ENCODE measurements at places on chromosomes 4 and X.

GRCh38 chrX:46758163-46758955 is 559 bp downstream of the SLC9A7 start:
- peak; percentile 37 for DNase-seq

DNA sequence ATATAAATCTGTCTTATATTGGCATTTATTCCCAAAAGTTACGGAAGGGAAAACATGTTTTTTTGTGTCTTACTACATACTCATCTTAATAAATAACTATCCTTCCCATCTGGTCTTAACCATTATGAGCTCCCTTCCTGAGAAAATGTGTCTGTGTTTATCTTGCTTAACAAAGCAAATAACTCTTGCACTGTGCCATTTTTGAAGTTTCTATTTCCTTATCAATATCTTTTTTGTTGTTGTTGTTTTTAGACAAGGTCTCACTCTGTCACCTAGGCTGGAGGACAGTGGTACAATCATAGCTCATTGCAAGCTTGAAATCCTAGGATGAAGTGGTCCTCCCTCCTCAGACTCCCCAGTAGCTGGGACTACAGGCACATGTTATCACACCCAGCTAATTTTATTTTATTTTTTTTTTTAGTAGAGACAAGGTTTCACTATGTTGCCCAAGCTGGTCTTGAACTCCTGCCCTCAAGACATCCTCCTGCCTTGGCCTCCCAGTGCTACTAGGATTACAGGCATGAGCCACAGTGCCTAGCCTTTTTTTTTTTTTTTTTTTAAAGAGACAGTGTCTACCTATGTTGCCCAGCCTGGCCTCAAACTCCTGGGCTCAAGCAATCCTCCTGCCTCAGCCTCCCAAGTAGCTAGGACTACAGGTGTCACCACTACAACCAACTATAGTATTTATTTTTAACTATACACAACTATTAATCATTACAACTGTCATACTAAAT is 36.9 kb downstream of the CNOT6L start:
- DNase-seq = no peak

- no peak for DNase-seq
Observed at GRCh38 chr4:169668069-169668721, 47.8 kb downstream of the CLCN3 start.

DNA sequence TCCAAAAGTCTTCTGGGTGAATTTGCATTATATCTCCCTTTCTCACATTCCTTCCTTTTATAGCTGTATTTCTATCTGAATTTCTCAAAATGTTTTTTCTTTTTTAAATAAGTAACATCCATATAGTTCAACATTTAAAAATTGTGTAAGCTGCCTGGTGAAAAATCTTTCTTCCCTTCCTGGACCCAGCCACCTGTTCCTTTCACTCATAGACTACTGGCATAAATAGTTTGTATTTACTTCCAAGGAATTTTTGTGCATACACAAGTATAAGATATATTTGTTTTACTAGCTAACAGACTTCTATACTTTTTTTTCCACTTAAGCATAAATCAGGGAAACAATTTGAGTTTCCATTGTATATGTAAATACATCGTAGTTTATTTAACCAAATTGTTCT is 35.7 kb downstream of the PACRGL start:
- no peak for DNase-seq

DNA sequence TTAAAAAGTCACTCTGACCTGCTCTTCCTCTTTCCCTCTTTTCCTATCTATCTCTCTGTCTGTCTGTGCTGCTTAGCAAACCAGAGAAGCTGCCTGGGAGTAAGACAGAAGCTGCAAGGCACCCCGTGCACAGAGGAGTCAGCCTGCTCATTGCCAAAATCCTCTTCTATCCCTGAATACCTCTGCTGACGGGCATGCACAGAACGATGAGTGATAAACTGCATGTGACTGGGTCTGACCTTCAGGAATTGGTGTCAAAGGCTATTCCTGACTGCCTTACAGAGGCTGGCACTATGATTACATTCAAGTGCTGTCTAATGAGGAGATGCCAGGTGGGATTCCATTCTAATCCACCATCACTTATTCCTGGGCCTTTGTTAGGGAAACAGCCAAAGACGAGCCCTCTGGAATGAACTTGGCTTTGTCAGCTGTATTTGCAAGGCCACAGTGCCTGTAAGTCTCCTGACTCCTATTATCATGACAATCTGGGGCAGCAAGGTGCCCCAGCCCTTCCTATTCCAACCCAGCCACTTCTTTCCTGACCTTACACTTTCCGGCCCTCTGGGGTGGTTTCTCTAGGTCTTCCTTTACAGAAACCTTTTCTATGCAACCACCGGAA is 45.4 kb upstream of the CTAG2 start:
- no peak for DNase-seq

GRCh38 chr4:33696041-33696440 is 2548.3 kb downstream of the ARAP2 start:
- DNase-seq = peak; percentile 17

DNA sequence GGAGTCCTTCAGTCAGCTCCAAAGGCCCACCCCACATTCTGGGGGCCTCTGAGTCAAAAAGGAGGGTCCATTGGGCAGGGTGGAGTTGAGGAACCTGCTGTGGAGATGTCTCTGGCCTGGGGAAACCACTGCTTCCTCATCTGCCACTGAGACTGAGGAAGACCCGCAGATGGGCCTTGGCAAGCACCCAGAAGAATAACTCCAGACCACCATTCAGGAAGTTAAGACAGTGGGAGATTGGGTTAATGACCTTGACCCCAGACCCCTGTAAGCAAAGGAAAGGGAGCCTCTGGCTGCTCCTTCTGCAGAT is 8.1 kb upstream of the HSD17B10 start:
- DNase-seq = no peak

GRCh38 chr4:172865531-172866127 is 303.0 kb upstream of the GALNT7 start:
- no peak for DNase-seq

GRCh38 chr4:171087089-171087488 is 726.1 kb upstream of the GALNTL6 start:
- no peak for DNase-seq

GRCh38 chrX:67207912-67208311 is 335.9 kb upstream of the AR start:
- DNase-seq = no peak

GRCh38 chr4:10530137-10530786 is 73.0 kb upstream of the ZNF518B start:
- DNase-seq = no peak

GRCh38 chrX:39982948-39983347 is 114.8 kb downstream of the BCOR start:
- no peak for DNase-seq

DNA sequence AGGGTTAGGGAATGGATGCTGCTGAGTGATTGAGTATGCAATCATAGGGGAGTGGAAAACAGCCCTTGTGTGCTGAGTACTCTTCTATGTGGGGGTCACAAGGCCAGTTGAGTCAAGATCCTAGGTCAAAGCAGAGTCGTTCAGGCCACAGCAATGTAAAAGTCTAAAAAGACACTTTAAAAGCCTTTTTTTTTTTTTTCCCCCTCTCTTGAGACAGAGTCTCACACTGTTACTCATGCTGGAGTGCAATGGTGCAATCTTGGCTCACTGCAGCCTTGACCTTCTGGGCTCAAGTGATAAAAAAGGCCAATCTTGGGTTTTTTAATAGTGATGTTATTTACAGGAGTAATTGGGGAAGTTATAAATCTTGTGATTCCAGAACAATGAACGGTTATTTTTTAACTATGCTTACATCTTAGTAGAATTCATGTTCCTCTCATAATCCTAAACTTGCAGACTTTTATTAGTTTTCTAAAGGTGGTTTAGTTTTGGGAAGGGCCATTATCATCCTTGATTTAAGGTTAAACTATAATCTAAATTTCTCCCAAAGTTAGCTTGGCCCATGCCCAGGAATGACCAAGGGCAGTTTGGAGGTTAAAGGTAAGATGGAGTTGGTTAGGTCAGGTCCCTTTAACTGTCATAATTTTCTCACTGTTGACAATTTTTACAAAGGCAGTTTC is 82.2 kb upstream of the BMP2K start:
- DNase-seq = peak; percentile 19

DNA sequence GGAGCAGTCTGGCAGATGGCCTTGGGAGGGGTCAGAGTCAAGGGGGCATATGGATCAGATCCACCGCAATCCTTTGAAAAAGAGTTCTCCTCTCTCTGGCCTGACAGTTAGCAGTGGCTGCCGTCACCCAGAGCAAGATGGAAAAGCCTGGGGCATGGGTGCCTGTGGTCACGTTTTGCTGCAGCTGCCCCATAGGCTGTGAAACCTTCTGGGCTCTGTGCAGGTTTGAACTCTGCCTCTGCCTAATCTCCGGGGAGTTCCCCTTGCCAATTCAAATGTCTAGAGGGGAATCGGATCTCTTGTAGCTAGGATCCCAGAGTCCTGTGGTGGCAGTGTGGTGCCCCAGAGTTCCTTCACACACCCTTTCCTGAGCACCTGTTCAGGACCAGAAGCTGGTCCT is 23.4 kb upstream of the ANKRD17 start:
- no peak for DNase-seq

GRCh38 chr4:116880625-116881024 is 204.8 kb downstream of the TRAM1L1 start:
- no peak for DNase-seq

- DNase-seq = no peak
Observed at GRCh38 chr4:112926819-112927218, 122.6 kb upstream of the ANK2 start.

- DNase-seq = no peak
Observed at GRCh38 chr4:6727081-6727942, 11.3 kb downstream of the BLOC1S4 start.

- DNase-seq = no peak
Observed at GRCh38 chr4:101527188-101527587, 179.9 kb upstream of the PPP3CA start.

DNA sequence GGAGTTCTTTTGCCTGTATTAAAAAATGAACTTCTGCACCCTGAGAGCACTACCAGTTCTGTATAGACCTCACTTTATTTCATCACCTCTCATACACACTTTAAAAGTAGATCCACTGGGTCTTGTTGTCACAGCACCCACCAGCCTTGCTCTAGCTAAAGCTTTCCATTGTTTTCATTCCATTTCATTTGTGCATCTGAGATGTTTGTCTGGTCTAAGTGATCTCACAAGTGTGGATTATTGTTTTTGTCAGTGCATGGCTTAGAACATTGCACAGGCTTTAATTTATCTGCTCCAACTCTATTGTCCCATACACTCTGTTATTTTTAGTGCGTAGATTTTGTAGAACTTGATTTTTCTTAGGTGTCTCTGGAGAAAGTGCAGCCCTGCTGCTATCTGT is 1157.5 kb upstream of the PABPC4L start:
- no peak for DNase-seq

GRCh38 chrX:100895365-100896075 is 21.4 kb upstream of the NOX1 start:
- peak; percentile 60 for DNase-seq

DNA sequence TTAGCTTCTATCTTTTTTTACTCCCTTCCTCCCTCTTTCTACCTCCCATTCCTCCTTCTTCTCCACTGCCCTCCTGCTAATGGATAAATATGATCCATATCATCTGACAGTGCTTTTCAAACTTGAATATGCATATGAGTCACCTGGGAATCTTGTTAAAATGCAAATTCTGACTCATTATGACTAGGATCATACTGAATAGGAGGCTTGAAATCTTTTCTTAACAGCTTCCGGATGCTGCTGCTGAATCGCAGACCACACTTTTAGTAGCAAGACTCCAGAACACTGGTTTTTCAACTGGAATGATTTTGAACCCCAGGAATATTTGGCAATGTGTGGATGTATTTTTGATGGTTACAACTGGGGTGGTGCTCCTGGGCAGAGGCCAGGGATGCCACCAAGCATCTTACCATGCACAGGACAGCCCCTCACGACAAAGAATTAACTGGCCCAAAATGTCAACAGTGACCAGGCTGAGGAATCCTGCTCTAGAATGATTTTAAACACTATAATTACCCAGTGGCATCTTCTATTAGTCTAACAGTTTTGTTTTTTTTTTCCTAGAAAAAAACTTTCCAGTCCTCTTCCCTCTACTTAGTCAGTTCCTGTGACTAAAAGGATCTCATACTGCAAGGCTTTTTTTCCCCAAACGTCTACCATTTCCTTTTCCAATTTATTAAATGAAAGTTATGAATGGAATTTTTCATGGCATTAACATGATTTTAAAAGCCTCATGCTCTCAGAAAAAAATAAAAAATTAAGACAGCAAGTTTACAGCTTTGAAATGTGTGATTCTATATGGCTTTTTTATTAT is 10.6 kb upstream of the PYURF start:
- DNase-seq = peak; percentile 99

GRCh38 chrX:98371994-98372393 is 1488.3 kb downstream of the RPA4 start:
- DNase-seq = no peak

DNA sequence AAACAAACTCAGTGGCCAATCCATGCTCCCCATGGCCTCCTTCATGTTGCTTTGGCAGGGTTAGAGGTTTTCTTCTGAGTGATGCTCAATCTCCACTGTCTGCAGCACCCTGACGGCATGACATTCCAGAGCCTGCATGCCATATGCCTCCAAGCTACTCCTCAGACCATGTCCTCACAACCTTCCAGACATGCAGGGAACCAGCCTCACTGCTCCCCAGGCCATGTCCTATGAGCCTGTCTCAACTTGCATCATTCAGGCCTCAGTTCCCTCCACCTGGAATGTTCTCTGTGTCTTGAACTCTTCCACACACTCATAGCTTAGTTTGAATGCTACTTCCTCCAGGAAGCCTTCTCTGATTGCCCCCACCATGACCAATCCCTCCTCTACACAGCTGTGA is 18.8 kb downstream of the PROM1 start:
- DNase-seq = no peak

- DNase-seq = no peak
Observed at GRCh38 chr4:4610672-4611071, 68.8 kb upstream of the STX18 start.

DNA sequence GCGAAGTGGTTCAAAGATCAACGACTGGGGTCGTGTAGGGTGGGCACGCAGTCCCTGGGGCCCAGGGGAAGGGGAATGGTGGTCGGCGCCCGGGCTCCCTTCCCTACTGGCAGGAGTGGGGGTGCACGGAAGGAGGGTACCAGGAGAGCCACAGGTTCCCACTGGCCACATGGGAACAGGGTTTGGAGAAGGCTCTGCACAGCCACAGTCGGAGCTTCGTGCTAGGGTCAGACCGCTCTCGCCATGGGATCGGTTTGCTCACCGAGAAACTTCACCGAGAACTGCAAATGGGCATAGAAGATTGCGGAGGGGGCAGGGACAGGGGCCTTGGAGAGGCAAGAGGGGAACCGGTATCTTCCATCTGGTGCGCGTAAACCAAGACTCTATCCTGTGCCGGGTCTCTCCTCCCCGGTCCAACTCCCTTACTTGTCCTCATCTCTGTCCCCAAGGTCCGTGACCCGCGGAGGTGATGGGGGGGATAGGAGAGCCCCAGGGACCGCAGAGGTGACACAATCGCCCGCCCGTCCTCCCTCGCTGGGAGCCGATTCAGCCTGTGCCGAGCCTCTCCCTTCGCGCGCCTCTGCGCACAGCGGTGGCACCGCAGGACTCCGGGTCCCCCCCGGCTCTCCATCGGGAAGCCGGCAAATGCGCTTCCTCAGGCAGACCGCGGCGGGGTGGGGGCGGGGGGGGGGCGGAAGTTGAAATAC is 1.0 kb downstream of the SCD5 start:
- DNase-seq = peak; percentile 55
